ENCODE measurements at places on chromosomes 3 and 15.

- no peak for DNase-seq
Observed at GRCh38 chr15:59283717-59284391, 77.2 kb downstream of the LDHAL6B start.

DNA sequence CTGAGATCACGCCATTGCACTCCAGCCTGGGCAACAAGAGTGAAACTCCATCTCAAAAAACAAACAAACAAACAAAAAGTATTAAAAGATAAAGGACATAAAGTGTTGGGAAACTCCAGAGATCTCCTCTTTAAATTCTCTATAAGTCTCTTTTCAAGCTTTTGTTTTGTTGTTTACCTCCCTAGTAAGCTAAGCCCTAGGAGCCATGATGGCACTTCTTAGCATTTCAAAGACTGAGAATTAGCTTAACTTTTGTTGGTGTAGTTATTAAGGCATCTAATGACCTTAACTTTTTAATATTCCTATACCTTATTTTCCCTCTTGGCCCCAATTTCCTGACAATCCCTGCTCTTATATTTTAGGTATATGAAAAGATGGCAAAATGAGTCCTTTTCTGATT is 157.3 kb downstream of the ZNF609 start:
- no peak for DNase-seq

DNA sequence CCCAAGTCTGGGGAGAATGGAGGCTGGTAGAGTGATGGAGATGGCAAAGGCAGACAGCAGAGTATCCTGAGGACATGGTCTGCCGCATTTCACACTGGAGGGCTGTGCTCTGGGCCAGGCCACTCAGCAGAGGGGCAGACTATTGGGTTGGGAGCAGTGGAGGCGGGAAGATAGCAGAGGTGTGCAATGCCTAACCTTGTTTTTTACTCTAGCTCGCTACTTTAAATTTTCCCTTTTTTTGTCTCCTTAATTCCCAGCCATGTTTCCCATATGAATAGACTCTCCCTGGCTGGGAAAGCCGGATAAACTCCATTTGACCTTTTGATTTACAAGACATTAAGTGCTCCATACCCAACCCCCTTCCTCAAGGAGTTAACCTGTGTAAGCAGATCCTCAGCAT is 33.5 kb upstream of the ST6GAL1 start:
- no peak for DNase-seq

DNA sequence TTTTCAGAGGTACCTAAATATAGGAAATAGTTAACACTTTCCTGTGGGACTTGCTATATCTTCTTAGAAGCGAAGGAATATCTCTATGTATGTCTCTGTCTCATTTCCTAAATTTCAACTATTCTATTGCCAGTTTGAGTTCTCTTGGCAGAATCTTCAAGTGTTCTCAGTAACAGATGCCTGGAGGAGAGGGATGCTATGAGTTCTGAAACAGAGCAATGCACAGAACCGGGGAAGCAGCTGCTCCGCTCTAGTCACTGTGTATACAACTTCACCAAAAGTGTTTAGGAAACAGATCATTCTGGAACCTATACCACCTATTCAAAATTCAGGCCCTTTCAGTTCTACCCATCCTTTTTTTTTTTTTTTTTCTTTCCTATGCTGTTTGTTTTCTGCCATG is 144.6 kb downstream of the RORA start:
- DNase-seq = no peak

GRCh38 chr15:22954798-22955543 is 25.2 kb downstream of the CYFIP1 start:
- no peak for DNase-seq

DNA sequence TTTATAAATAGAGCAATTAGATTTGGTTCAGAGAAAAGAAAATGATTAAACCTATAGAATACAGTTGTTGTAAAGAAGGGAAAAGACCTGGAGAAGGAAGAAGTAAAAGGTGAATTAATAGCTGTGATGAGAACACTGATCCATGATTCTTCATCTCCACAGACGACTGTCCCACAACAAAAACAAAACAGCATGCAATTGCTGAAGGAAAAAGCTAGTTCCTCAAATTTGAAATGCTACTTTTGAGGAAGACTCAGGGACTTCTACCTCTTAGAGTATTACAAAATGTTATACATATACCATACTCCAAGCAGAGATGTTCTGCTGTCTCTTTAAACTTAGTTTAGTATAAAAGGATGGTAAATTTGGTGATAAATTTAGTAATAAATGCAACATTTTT is 21.5 kb downstream of the ALCAM start:
- DNase-seq = no peak

- DNase-seq = no peak
Observed at GRCh38 chr3:139824864-139825263, 110.1 kb upstream of the CLSTN2 start.

- DNase-seq = no peak
Observed at GRCh38 chr15:47718497-47719437, 1.5 kb downstream of the SEMA6D start.

- no peak for DNase-seq
Observed at GRCh38 chr15:60162251-60162967, 158.3 kb downstream of the FOXB1 start.

GRCh38 chr3:194925614-194926013 is 239.9 kb downstream of the FAM43A start:
- DNase-seq = no peak

GRCh38 chr15:96066852-96067495 is 263.5 kb upstream of the NR2F2 start:
- no peak for DNase-seq

DNA sequence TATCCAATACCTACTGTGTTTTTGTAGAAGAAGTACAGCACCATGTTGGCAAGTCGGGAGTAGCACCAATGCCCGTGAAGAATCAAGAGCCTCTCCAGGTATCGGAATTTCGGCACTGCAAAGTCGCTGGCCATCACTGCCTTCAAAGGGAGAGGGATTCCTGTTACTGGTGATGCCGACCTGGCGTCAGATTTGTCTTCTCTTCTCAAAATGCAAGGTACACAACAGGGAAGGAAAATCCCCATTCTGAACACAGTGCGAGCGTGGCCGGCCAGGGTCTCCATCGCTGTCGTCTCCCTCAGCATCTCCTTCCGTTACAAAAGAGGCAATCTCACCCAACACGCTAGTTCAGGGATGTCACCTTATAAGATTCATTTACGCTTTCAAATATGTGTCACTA is 175.4 kb downstream of the ATP10A start:
- DNase-seq = no peak

GRCh38 chr3:114079761-114080160 is 23.2 kb downstream of the QTRT2 start:
- DNase-seq = no peak

DNA sequence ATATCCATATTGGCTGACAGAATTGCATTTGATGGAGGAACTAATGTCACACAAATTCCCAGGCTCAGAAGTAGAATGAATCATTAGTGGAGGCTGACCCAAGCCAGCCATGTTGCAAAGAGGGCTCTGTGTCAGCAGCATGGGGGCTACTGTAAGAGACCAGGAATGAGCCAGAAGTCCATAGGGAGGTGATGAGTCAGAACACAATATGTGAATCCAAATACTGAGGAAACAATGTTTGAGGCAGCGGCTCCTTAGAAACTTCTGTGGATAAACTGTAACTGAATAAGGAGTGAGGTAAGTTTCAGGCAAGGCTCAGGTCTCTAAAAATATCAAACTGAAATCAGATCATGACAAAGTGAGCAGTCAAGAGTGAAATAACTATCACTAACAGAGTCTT is 170.7 kb downstream of the WDR72 start:
- no peak for DNase-seq

DNA sequence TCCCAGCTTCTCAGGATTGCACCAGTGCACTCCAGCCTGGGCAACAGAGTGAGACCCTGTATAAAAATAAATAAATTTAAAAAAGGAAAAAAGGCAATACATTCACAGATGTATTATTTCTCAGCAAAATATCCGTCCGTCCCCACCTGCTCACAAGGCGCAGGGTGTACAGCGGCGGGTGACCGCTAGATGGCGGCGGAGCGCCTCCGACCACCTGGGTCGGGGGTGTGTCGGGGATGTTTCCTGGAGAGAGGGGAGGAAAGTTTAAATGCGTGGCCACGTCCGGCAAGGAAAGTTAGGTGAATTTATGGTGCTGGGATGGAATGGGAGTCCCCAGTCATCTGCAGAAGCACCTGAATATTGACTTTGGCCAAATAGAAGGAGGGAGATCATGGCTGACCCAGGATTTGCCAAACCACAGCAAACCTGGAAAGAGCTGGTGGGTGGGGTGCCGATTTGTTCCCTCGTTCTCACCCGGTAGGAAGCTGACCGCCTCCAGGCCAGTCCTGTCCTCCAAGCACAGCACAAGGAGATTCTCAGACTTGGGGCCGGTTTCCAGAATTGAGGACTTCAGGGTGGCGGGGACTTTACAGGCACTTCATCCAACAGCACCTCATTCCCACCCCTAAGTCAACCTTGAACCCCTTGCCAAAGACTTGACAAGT is 88.3 kb downstream of the TMEM266 start:
- DNase-seq = peak; percentile 45

GRCh38 chr15:63458026-63458425 is 46.4 kb upstream of the USP3 start:
- no peak for DNase-seq

DNA sequence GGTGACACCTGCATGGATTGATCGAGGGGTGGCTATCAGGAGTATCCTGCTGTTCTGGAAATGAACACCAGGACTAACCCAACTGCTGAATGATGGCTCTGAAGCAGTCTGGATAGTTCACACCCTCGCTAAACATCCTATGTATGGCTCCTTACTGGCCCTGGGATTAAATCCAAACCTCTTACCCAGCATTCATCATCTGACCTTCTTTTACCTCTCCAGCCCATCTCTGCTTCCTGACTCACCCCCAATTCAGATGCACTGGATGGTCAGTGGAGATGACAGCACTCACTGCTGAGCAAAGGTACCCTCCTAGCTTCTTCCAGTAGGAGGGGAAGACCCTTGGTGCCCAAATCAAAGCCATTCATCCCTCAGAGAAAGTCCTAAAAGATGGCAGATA is 235.2 kb upstream of the TRIM42 start:
- DNase-seq = no peak

- DNase-seq = no peak
Observed at GRCh38 chr3:126311338-126311978, 45.8 kb downstream of the KLF15 start.

DNA sequence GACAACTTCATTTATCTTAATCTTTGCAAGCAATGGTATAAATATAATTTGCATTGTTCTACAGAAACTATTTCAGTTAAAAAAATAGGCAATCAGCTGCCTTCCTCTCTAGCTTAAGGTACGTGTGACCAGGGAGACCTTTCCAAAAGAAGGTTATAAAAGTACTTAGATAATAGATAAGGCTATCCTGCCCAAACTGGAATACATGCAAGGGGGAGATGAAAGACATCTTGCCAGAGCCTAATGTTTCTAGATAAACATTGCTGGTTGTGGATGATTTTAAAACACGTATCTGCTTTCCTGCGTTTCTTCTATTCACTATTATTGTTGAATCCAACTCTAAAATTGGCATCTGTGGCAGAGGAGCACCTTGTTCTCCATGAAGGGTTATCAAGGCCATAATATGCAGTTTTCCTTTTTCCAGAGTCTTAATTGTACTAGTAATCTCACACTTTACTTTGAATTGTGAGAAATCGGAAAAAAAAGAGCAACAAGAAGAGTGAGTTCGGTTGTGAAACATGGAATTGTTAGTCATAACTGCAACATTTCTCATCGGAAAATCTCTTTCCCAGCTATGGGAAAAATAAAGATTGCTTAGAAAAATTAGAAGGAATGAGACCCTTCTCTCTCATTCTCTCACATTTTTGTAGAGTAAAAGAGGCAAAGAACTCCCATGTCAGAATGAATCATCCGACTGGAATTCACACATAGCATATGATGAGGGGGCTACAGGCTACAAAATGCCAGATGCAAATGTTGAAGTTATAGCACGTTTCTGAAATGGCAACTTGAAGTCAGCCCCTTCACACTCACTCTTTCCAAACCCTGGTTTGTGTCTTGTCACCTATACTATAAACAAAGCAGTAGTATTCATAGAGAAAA is 936.1 kb upstream of the NR2F2 start:
- DNase-seq = no peak

DNA sequence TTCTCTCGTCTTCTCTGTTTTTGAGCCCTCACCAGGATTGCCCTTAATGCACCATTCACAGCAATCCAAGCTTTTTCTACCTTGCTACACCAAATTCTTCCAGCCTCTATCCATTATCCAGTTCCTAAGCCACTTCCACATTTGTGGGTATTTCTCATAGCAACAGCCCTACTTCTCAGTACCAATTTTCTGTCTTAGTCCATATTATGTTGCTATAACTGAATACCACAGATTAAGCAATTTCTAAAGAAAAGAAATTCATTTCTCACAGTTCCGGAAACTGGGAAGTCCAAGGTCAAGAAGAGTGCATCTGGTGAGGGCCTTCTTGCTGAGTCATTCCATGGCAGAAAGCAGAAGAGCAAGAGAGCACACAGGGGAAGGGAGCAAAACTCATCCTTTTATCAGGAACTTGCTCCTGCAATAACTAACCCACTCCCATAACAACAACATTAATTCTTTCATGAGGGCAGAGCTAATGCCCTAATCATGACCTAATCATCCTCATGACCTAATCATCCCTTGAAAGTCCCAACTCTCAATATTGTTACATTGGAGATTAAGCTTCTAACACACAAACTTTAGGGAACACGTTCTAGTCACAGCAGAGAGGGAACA is 9.7 kb upstream of the EIF1B start:
- no peak for DNase-seq

GRCh38 chr3:25130724-25131520 is 297.1 kb upstream of the RARB start:
- no peak for DNase-seq

DNA sequence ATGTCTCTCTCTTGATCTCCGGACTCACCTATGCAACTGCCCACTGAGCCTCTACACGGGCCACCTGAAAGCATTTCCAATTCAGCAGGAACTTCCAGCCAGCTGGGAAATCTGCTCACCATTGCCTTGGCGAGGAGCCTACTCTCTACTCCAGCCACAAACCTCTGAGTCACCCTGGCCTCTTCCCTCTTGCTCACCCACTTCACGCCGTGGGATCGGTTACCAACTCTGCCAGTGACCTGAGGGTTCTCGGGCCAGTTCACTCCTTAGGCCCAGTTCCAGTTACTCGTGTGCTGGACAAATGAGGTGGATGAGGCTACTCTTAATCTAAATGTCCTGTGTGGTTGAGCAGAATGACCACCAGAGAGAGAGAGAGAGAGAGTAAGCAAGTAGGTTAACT is 70.1 kb downstream of the CEMIP start:
- no peak for DNase-seq

DNA sequence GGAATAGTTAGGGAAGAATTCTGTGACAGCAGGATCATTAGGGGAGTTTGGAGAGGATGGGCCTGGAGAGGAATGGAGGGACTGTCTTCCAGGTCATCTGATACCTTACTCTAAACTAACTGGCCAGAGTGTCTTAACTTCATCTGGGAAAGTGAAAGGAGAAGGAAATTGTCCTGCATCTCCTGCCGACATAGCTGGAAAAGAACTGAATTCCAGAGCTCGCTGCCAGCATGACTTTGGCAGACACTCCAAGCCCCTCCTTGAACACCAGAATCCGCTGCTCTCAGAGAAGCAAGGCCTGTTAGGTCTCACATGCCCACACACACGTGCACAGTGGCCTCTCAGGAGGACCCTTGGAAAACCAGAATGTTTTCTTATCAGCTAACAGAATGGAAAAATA is 10.5 kb downstream of the ABI3BP start:
- DNase-seq = no peak

GRCh38 chr3:4006288-4006687 is 207.1 kb downstream of the LRRN1 start:
- no peak for DNase-seq

All from activated CD8-positive, alpha-beta memory T cell treated with anti-CD3 and anti-CD28 coated beads for 1 hour (primary cell).